ENCODE measurements at places on chromosomes 12 and 14. TPM values are rescaled to one million over a fixed set of nuclear protein-coding genes. Genes with fewer than 3 reads are reported as not detected.

DNA sequence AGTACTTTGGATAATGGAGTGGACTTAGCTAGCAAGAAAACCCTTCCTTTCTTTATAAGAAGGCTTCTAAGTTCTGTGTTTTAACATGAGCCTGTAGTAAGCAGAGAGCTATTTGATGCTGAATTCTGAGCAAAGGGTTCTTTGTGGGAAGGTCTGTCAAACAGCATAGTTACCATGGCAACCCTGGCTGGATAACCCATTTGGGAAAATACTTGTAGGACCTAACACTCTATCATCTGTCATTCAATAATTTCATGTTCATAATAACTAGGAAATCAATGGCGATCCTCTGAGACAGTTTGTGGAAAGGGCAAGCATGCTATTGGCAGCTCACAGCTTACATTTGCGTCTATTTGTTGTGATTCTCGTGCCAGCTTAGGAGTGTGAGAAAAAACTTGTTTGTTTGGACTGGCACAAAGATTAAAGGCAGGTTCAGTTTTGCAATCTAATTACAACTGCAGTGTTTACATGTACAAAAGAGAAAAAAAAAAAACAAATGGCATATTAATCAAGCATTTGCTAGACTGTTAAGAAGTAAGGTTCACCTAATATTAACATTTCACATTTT, 219.2 kb downstream of the PDZRN4 start:
- no peak for DNase-seq

The TAS2R9 gene
- total RNA-seq: not detected

GRCh38 chr12:26052652-26053051, 72.2 kb downstream of the BHLHE41 start:
- DNase-seq: no peak

The KRT7 gene
- 23.1 TPM for total RNA-seq

- DNase-seq: no peak
Observed at GRCh38 chr12:41302979-41303403, 114.9 kb downstream of the PDZRN4 start.

DNA sequence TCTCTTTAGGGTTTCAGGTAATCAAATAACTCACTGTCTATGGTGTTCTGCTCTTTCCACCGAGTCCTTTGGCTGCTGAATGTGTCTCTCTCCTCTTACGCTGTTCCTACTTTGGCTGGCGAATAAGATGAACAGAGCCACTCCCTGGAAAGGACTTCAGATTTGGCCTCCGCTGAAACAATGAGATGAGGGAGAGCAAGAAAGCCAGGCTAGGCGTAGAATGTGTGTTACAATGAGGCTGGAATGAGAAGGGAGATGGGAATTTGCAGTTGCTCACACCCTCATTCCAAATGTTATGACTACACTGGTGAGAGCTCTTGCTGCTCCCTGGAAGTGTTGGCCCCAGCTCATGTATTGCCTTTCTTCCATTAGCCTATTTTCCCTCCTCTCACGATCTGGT, at the start of gene MFAP5:
Gene MFAP5, minus strand, starts transcription at position 234 of the 400 bp plus-strand sequence. CDS start 722 bp downstream, outside the sequence.
- no peak for DNase-seq

- no peak for DNase-seq
Observed at GRCh38 chr14:59026081-59026480, 162.4 kb upstream of the DAAM1 start.

The LPAR5 gene
- not detected for total RNA-seq

The ARHGAP9 gene
- total RNA-seq: not detected

The TTC7B gene
- 40.9 TPM for total RNA-seq

DNA sequence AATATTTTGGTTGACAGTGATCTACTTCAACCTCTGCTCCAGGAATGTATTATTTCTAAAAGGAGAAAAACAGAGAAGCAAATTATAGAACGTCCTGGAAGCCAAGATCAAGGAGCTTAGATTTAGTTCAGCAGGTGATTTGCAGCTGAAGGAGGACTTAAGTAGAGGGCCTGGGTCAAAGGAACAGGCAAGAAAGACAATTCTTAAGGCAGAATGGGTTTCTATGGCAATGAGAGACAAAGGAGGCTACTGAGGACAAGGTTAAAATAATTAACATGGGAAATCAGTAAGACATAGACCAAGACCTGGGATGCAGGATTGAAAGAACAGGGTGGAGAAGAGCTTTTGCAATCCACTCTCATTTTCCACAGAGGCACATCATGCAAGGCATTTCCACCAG, 2.4 kb upstream of the SNW1 start:
- no peak for DNase-seq

DNA sequence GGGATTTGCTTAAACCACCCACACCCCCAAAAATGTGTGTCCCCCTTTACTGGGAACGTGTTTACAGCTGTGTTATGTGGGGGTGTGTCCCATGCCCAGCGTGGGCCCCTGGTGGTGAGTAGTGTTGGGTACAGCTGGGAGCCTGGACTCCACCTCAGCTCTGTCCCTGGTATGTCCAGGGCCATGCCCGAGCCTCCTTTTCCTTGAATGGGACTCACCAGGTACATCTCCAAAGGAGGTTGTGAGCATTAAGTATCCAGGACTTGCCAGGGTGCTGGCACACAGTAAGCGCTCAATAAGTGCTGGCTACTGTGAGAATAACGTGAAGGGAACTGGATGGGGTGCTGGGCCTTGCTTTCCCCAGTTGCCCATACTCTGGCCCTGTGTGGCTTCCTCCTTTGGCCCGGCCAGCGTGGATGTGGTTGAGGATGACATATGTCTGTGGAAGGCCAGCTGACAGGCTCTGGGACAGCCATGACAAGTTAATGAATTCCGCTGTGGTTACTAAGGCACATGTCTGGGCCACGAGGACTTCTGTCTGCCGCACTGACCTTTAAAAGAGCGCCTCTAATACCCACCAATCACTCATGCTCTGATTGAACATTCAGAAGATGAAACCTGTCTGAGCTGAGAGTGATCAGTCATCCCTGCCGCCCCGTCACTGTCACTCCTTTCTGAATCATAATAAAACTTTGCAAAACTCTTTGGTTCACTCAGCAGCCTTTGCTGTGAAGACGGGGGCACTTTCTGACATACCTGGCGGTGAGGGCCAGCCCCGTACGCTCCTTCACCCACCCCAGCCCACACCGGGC, 74.7 kb downstream of the DIO3 start:
- DNase-seq: no peak

DNA sequence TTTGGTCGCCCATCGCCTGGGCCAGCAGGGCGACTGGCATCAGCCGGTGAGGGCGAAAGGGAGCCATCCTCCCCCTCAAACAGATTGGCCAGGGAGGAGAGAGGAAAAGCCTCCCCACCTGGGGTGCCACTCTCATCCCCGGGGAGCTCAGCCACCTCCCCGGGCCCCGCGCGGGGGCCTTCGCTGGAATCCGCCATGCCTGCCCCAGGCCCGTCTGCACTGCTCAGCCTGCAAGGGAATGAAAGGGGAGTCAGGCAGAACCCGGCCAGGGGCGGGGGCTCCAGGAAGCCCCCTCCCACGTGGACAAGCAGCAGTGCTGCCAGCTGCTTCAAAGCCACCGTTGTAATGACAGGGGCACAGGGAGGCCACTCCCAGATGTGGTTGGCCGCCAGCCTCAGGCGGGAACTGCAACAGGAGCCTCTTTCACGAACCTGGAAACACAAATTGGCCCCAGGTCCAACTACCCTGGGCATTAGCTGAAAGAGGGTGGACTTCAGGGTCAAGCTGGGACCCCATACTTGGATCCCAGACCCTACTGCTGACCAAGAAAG, 18.5 kb downstream of the TRPV4 start:
- no peak for DNase-seq

GRCh38 chr14:56002876-56003625, 115.2 kb upstream of the PELI2 start:
- DNase-seq: no peak

The KRT77 gene
- not detected for total RNA-seq

The RAB15 gene
- total RNA-seq: 1.8 TPM

- no peak for DNase-seq
Observed at GRCh38 chr14:63288853-63289252, 29.9 kb downstream of the GPHB5 start.

- DNase-seq: no peak
Observed at GRCh38 chr12:32546272-32546671, 132.8 kb upstream of the DNM1L start.

The STYK1 gene
- total RNA-seq: 0.89 TPM

The GNS gene
- 127 TPM for total RNA-seq

The PTHLH gene
- 3.1 TPM for total RNA-seq

DNA sequence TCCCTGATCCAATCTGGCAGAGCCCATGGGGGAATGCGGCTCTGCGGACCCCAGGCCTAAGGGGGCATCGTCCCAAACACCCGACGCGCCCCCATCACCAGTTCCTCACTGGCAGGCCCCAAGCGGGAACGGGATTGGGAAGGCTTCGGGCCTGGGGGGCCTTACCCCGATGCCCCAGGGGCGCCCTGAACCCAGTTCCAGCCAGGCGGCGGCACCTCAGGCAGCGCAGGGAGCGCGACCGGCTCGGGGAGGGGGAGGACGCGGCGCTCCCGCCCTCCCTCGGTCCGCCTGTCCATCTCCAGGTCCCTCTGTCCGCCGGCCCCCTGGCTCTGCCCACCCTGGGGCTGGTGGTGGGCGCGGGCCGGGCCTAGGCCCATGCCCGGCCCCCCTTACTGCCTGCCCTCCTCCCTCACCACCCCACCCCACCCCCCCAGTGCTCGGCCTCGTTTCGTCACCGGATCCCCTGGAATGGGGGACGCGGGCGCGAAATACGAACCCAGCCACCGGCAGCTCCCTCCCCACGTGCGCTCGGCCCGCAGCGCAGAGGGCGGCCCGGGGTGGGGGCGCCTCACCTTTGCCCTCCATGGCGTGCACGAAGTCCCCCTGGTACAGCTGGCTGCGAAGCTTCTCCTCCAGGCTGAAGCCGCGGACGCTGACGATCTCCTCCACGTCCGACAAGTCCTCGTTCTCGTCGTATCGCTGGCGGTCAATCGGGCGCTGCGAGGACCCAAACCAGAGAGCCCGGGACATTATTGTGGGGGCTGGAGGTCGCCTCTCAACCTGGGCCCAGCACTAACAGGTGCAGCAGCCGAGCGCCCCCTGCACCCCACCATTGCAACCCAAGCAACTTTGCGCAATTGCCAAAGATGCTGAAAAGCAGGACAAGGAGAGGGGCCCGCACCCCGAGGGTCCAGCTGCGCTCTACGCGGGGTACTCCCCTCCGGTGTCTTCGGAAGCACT, 2.3 kb downstream of the KDM2B start:
- no peak for DNase-seq

DNA sequence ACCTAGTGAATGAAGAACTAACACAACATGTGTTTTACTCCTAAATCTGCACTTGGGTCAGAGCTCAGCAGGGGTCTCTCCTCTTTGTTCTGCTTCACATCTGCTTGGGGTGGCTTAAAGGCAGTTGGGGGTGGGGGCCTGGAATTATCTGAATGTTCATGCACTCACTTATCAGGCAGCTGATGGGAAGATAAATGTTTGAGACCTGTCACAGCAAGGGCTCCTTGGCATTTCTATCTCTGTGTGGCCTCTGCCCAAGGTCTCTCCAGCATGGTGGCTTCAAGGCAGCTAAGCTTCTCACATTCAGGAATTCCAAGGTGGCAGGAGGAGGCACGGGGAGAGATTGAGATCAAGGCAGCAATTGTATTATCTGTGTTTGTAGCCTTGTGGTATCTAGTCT, 6.4 kb upstream of the HMGA2 start:
- DNase-seq: no peak

GRCh38 chr12:44531320-44531971, 344.7 kb downstream of the NELL2 start:
- no peak for DNase-seq

The BHLHE41 gene
- 0.98 TPM for total RNA-seq

The B4GALNT3 gene
- 1.4 TPM for total RNA-seq

The TCL1B gene
- total RNA-seq: not detected

- DNase-seq: no peak
Observed at GRCh38 chr12:31474751-31475150, 116.2 kb downstream of the DENND5B start.

GRCh38 chr12:130119241-130119861, 42.9 kb upstream of the FZD10 start:
- no peak for DNase-seq

GRCh38 chr12:55822228-55822627, 4.4 kb downstream of the ORMDL2 start:
- no peak for DNase-seq

DNA sequence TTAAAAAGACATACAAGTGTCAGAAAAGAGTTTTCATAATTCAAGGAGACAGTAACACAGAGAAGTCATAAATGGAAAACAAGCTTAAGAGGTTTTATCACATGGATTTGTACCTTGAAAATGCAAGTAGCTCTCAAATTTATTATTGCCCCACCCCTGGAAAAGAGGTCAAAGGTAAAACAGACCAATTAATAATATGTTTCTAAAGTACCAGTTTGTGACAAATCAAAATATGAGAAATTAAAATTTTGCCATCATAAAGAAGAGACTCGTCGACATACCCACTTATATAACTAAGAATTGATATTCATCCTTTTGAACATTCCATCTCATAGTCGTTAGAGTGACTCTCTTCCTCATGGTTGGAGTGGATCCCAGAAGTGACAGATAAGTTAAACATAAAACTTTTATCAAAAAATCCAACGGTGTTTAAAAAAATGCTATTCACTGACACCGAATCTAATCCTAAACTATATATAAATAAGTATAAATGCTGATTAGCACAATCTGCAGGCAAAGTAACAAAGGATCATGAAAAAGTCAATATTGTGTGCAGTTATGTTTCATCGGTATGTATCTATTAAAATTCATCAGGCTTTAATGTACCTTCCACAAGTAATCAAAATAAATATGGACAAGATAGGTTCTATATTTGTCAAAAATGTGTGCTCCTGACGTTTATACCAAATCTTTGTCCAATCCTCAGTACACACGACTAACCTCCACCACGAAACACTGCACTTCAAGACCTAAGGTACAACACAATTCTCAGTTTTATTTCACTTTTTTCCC, 2.3 kb downstream of the CORO1C start:
- no peak for DNase-seq

The CRACR2A gene
- 4.9 TPM for total RNA-seq

- no peak for DNase-seq
Observed at GRCh38 chr12:53735556-53735955, 8.3 kb upstream of the CALCOCO1 start.

DNA sequence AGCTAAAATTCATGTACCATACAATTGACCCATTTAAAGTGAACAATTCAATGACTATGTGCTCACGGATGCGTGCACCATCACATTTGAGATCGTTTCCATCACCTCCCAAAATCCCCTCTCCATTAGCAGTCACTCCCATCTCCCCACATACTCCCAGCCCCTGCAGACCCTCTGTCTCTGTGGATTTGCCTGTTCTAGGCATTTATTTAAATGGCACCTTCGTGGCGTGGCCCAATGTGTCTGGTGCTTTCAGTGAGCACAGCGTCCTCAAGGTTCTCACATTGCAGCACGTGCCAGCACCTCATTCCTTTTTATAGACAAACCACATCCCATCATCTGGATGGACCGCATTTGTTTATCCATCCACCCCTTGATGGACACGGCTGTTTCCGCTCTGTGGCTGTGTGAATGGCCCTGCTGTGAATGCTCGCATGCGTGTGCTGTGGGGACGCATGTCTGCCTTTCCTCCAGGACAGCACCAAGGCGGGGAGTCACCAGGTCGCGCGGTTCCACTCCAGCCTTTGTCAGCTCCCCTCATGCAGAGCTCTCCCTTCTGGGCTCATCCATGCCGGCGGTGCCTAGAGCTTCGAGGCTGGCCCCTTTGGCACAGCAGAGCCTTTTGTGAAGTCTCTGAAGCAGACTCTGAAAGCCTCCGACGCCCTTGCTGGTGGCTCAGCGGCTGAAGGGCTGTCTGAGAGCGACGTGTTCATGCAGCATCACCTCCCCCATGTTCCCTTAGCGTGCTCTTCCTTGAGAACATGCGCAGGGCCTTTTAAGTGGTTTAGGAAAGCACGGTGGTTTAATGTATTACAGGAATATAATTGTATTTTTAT, 184.4 kb downstream of the KIF26A start:
- no peak for DNase-seq

- DNase-seq: no peak
Observed at GRCh38 chr12:113273053-113273725, 51.9 kb downstream of the TPCN1 start.
